ENCODE measurements at places on chromosomes 4 and X.

DNA sequence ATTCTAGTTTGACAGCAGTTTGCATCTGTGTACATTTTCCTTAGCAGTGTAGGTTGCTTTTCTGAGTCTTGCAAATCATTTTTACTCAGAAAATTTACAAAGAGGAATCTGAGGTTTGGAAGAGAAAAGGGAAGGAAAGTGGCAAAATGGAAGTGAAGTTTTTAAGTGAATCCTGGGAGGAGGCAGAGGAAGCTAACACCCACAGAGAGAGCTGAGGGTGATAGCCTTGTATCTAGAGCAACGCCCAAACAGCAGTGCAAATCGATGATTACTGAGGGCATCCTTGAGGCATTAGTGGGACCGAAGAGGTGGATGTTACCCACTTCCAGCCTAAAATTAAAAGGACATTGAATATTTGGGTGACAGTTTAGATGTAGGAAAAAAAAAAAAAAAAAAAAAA lies 31.8 kb downstream of the KLF3 start:
- DNase-seq = no peak

DNA sequence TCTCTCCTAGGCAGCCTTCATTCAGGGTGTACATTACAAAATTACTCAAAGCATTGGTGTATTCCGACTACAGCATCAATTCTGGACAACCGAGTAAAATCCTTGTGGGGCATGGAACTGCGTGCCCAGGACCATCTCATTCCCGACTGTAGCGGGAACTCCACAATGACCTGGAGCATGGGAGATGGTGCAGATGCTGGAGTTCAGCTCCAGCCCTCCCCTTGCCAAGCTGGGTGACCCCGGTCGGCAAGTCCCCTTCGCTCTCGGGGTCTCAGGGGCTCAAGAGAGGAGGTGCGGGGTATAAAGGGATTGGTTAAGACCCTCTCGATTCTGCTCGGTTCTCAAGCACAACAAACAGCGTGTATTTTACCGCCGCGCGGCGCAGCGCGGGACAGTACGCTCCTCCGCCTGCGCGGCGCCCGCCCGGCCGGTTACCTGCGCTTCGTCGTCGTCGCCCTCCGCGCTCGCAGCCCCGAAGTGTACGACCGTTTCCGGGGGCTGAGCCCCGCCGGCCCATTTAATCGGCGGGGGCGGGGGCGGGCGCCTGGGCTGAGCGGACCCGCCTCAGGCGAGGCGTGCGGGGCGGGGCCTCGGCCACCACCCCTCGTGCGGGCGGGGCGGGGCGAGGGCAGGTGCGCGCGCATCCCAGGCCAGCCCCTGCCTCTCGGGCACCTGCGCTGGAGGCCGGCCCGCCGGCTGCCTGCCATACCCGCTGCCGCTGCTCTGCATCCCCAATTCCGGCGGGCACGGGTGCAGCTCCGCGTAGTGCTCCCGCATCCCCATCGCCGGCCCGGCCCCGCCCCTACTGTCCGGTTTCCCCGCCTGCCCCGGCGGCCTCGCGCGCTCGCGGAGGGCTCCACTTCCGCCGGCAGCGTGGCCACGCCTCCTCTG lies at the start of gene G6PD:
TSS of gene G6PD (minus strand) at position 493 of the 891 bp plus-strand sequence. CDS start 691 bp downstream, outside the sequence.
- peak; percentile 40 for DNase-seq

- no peak for DNase-seq
These were observed 7.2 kb upstream of the CCNG2 start for GRCh38 chr4:77149789-77150188.

DNA sequence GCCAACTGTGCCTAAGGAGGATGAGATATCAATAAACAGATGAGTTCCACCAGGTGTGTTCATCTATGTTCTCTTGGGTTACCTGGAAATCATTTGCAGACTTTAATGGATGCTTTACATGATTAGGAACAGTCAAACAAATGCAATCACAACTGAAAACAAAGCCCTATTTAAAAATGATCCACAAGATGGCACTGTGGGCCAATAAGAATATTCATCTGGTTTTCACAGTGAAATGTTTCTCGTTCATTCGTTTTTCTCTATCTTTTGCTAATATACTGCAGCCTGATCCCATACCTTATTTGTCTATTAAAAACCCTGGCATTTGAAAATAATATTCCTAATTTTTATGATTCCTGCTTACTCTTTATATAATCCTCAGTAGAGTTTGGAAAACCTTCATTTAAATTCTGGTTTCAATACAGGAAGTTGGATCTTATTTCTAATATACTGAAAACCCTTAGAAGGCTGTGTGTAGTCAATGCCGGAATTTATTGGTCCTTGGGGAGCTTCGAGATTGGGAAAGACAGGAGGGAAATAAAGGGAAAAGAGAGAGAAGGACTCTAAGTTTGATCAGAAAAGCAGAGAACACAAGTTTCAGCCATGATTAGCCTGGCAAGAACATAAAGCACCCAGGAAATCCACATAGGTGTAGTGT lies 63.8 kb upstream of the TAPT1 start:
- DNase-seq = peak; percentile 33

DNA sequence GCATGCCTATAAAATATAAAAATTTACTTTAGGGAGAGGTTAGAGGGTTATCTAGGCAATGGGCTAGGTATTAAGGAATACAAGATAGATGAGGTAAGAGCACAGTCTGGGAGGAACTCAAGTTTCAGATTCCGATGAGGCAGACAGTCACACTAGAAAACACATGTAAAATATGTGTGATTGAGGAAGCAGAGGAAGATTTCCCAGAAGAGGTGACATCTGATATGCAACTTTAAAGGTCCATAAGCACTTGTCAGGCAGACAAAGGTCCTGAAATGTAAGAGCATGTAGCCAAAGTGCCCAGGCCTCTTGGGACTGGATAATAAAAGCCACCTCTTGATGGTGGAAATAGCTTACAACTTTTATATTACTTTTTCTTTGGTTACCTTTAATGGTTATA lies 81.1 kb upstream of the AADAT start:
- no peak for DNase-seq

DNA sequence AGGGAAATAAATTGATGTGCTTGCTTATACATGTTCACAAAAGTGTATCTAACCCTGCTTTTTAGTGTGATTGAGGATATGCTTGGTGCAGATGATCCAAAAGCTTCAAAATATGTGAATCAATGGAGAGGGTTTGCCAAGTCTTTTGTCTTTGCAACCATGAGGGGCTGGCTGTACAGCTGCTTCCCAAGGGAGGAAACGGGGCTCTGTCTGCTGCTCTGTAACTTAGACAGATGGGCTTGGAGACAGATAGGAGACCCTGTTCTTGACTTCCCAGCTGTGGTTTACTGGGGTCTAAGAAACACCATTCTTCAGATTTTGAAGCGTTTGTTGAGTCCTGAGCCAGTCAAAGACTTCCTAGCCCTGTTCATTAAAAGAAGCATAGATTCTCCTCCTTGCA lies 152.3 kb downstream of the DCLK2 start:
- DNase-seq = no peak

DNA sequence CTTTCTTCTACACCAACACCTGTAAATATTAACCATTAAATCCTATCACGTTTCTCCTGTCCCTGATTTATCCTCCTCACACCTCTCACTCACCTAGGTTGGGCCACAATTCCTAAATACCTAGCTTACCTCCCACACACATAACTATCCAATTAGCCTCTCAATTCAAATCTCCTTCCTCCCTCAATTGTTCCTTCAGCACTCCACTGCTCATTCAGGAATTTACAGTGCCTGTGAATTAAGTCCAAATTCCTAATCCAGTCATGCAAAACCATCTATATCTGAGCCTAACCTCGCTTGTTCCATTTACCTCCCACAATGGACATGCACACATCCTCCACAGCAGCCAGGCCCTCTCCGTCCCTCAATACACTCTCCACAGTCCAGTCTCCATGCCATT lies 17.5 kb downstream of the ANXA5 start:
- DNase-seq = no peak

DNA sequence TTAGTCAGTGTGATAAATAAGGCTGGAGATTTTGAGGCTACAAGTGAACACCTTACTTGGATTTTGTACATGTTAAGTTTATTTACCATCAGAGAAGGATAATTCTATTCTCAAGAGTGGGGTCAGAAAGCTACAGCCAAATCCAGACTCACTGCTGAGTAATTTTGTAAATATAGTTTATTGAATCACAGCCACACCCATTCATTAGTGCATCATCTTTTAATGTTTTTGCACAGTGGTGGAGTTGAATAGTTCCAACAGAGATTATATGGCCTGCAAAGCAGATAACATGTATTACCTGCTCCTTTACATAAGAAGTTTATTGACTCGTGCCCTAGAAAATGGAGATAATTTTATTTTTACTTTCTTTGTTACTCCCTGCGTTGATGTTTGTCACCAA lies 60.4 kb downstream of the PCDH18 start:
- DNase-seq = no peak

DNA sequence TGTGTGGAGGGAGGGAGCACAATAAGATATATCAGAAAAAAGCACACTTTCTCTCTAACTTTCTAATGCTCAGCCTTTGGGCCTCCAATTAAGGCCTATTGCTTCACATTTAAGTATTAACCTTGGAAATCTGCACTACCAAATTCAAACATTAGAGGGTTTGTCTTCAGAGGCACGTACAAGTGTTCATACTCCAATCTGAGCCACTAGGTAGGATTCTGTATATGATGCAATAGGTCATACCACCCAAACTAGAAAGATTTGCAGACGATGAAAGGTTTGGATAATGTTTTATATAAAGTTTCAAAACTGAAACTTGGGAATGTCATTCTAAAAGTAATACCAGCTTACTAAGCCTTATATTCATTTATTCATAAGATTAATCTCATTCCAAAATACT lies 106.4 kb downstream of the MID1 start:
- DNase-seq = peak; percentile 5

DNA sequence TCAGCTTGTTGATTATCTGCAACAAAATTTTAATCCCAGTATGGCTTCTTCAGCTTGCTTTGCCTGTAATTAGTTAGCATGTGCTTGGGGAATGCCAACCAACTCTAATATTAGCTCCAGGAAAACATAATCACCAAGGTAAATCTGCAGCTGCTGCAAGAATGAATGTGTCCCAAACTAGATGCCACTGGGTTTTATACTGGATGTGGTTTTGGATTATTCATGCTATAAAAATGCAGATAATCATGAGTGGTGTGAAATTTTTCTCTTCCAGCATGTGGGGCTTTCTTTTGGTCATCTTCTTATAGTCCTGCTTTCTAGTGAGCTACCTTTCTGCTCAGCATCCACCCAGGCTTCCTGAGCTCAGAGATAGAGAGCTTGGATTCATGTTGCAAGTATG lies 295.9 kb upstream of the CASK start:
- DNase-seq = no peak

GRCh38 chr4:105352826-105353225 lies 121.0 kb downstream of the PPA2 start:
- no peak for DNase-seq

- no peak for DNase-seq
These were observed 32.5 kb downstream of the MEPE start for GRCh38 chr4:87865288-87865687.

Measured in Jurkat, Clone E6-1 (cell line).